ENCODE measurements at places on chromosomes 12 and 14. TPM values are rescaled to one million over a fixed set of nuclear protein-coding genes. Genes with fewer than 3 reads are reported as not detected.

APAF1 gene
- 19.3 TPM for total RNA-seq

PDZRN4 gene
- total RNA-seq = not detected

NKX2-8 gene
- total RNA-seq = not detected

SOAT2 gene
- not detected for total RNA-seq

COCH gene
- total RNA-seq = 6.2 TPM

CAPZA3 gene
- total RNA-seq = not detected

MEG3 gene
- total RNA-seq = not detected

GRIP1 gene
- not detected for total RNA-seq

DLK1 gene
- not detected for total RNA-seq

AICDA gene
- total RNA-seq = not detected

LGALS3 gene
- total RNA-seq = 90.5 TPM

EML5 gene
- total RNA-seq = 0.23 TPM

GLS2 gene
- 1.5 TPM for total RNA-seq

RNF212B gene
- total RNA-seq = not detected

TTC9 gene
- total RNA-seq = not detected

DNA sequence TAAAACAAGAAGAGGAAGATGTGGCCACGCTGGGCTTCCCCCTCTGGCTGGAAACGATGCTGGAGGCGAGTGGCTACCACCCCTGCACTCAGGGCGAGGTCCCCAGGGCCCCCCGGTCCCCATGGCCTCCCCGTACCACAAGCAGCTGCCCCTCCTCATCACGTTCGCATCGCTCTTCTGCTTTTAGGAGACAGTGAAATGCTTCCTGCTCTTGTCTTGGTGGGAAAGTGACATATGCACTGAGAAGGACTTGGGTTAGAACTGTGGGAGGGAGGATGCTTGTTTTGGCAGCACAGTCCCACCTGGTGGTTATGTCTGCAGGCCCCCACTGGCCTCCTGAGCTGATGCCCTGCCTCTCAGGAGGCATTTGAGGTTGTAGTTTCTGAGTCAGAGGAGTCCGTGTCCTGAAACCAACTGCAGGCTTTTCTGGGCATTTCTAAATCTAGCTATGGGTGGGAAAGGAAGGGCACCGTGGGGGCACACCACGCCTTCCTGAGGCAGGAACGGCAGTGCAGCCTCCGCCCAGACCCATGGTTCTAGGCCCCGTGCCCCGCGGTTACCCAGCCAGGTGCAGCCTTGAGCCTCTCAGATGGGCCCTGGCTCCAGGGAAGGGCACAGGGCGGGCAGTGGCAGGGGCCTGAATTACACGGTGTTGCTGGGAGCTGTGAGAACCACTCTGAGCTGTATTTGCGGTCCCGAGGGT lies 139.3 kb downstream of the ADGRD1 start:
- DNase-seq = peak; percentile 48

- peak; percentile 94 for DNase-seq
Observed at GRCh38 chr14:92540472-92541048, 27.0 kb downstream of the RIN3 start.

DNA sequence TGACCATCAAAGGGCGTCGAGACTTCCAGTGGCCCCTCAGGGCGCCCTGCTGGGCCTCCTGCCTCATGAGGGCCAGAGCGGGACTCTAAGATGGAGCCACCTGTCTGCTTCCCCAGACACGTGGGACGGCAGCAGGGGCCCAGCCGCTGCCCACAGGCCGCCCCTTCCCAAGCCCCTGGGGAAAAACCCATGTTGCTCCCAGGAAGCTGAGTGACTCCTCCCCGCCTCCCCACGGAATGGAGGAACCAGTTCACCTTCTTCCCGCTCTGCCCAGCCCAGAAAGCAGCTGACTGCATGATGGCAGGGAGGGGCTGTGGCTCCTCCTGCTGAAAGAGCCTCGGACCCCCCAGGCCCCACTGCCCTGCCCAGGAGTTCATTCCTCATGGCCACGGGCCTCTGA lies 14.9 kb downstream of the RAB35 start:
- no peak for DNase-seq

GRCh38 chr12:110020956-110021355 lies 21.7 kb downstream of the ANKRD13A start:
- no peak for DNase-seq

DNA sequence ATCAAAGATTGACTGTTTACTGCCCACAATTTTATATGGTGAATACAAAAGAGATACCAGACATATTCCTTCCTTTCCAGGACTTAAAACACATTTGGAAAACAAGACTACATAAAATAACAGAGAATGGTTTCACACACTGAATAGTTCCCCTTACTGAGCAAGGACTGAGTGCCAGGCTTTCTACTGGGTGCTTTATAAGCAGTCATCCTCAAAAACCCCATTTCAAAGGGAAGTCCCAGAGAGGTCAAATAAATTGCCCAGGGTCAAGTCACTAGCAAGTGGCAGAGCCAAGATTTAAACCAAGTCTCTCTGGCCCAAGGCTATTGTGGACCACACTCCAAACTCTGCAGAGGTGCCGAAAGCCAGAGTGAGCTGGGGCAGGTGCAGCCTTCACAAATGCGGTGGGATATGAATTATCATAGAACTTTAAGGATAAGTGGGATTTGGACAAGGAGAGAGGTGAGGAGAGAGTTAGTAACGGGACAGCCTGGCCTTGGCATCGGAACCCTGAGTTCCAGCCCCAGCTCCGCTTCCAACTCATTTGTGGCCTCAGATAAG lies 9.1 kb upstream of the RPAP3 start:
- DNase-seq = no peak

GRCh38 chr12:131923260-131923659 lies 5.8 kb upstream of the PUS1 start:
- no peak for DNase-seq

DNA sequence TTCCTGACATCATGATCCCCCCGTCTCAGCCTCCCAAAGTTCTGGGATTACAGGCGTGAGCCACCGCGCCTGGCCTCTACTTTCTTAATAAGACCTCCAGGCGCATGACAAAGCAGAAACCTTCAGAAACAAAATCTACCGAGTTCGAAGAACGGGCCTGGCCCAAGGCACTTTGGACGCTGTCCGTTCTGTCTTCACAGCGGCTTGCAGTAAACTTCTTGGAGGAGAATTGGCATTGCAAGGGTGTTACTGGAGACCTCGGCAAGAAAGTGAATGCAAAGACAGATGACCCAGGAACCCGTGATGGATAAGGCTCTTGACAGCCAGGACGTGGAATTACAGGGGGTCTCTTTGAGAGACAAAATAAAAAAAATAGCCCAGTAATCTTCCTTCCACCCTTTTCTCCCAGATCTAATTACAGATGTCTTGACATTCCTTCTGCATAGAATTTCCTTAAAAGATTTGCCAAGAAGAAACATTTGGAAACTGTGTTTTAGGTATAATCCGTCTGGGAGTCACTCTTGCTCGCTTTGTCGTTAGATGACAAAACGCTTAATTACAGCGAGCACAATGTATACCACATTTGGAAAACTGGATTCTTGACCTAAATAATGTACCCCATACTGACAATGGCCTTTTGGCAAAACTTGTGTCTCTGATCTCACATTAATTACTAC lies 83.2 kb upstream of the TBX3 start:
- DNase-seq = no peak

- DNase-seq = peak; percentile 75
Observed at GRCh38 chr14:77314043-77314442, 6.6 kb downstream of the POMT2 start.

DNA sequence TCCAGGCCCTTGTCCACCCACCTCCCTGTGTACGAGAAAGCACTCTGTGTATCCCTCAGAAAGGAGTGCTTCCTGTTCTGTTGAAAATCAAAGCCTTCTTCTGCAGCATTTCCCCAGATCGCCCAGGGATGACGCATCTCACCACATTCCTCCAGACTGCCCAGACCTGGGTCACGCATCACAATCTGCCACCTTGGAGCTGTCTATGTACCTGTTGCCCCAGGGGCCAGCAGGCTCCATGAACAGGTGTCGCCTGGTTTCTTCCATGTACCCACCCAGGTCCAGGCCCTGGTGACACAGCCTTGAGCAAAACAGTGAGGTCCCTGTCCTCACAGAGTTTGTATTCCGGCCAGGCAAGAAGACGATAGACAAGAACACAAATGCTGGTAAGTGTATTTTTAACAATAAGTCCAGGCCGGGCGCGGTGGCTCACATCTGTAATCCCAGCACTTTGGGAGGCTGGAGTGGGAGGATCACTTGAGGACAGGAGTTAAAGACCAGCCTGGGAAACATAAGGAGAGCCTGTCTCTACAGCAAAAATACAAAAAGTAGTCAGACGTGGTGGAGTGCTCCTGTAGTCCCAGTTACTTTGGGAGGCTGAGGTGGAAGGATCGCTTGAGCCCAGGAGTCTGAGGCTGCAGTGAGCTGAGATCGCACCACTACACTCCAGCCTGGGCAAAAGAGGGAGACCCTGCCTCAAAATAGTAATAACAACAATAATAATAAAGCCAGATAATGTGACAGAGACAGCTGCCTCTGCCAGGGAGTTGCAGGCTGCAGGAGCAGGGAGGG lies 6.8 kb upstream of the PPP1R13B start:
- no peak for DNase-seq

- DNase-seq = peak; percentile 15
Observed at GRCh38 chr14:35121026-35121886, 534 bp downstream of the PPP2R3C start.

DNA sequence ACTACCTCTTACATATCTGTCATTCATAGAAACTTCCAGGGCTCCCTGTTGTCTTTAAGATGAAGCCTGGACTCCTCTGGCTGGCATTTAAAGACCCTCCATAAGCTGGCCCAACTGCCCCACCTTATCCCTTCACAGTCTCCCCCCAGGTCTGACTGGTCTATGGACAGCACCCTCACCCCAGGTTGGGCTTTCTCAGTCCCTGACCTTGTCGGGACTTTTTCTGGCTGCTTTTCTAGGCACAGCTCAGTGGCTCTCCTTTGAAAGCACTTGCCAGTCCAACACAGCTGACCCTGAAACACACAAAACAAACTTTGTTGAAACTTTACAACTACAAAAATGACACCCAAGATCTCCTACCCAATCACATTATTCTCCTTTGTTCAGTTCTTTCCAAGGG lies 13.9 kb upstream of the MYH7 start:
- DNase-seq = no peak

DNA sequence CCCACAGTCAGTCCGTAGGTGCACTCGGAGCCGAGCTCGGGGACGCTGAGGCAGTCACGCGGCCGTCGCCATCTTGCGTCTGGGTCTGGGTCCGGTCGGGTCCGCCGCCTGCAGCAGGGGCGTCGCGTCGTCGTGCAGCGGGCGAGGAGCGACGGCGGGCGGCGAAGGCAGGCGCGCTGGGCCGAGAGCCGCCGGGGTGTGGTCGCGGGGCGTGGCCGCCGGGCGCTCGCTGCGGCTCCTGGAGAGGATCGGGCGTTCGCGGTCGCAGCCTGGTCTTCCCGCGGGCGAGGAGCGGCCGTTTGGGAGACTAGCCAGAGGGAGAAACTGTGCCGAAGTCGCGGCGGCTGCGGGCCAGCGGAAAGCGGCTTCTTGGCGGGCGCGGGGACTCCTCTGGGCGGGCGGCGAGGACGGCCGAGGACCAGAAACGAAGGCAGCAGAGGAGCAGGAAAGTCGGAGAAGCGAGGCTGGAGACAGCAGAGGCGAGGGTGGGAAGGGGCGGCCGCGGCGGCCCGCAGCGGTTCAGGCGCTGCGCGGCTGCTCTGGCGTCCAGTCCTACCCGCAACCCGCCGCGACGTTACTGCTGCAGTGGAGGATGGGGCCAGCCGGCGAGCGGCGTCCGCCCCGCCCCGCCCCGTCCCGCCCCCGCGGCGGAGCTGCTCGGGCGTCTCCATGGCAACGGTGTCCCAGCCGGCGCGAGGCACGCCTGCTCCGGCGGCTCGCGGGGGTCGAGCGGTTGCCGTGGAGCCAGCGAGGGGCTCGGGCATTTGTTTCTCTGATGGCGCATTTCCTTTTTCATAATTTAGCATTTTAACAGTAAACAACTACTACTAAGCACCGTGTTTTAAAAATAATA lies at the start of gene PNMA1:
Gene PNMA1 (minus strand): TSS at position 582 of the 853 bp plus-strand sequence. CDS start 745 bp downstream, outside the sequence.
- DNase-seq = peak; percentile 86

GRCh38 chr12:128662101-128662500 lies 161.7 kb downstream of the SLC15A4 start:
- DNase-seq = no peak

GRCh38 chr12:124663771-124664366 lies 96.5 kb upstream of the NCOR2 start:
- DNase-seq = no peak

DNA sequence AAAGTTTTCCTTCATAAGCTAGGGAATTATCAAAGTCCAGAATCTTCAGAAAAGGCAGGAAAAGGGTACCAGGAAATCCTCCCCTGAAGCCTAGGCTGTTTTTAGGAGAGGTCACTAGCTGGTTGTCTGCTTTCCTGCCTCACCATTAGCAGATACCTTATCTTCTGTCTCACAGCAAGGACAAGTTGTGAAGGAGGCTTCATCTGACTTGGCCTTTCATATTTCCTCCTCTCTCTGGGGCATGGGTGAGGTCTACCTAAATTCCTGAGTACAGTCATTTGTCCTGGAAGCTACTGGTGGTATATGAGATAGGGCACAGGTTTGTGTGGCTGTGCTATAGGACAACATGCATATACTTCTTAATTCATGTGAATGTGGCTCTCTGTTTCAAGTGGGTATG lies 2.3 kb downstream of the FOXJ2 start:
- no peak for DNase-seq

- no peak for DNase-seq
Observed at GRCh38 chr14:87018294-87018693, 974.7 kb downstream of the GALC start.

DNA sequence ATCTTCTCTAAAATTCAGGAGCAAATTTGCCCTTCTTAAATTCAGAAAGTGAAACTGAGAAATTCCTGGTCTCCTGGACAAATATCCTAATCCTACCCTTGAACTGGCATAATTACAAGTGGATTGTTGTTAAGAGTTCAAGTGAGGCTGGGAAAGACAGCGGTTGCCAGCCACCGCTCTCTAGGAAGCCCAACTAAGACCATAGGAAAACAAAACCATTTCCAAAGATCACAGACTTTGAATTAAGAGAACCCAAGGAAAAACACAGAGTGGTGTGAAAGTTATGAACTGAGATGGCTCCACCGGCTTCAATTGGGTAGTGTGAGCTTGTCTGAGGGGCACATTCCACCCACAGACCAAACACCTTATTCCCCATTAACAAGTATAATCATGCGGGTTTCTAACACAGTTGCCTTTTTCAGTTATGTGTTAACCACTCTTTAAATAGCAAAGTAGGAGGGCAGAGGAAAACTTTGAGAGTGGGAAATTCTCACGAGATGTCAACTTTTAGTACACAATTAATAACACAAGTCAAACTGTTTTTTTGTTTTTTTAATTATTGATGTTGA lies 1628.8 kb upstream of the SEL1L start:
- no peak for DNase-seq

DNA sequence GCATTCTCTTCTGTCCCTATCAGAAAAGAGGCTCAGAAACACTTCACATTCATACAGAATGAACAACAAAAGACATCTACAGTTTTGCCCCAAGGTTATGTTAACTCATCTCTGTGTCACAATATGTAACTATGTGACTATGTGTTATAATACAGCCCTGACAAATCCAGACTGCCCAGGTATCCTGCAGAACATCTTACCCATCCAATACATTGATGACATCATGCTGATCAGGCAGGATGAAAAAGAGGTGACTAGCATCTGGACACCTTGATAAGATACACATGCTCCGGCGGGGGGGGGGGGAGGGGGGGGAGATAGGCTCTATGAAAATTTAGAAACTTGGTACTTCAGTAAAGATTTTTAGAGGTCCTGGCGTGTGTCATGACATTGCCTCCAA lies 8.3 kb upstream of the GNS start:
- DNase-seq = no peak

GRCh38 chr12:112538740-112539139 lies 120.0 kb downstream of the PTPN11 start:
- DNase-seq = no peak

Data from MG63 (cell line).